ENCODE measurements at places on chromosomes 16 and 17. TPM values are rescaled to one million over a fixed set of nuclear protein-coding genes. Genes with fewer than 3 reads are reported as not detected.

The AHSP gene
- 0.81 TPM for total RNA-seq

DNA sequence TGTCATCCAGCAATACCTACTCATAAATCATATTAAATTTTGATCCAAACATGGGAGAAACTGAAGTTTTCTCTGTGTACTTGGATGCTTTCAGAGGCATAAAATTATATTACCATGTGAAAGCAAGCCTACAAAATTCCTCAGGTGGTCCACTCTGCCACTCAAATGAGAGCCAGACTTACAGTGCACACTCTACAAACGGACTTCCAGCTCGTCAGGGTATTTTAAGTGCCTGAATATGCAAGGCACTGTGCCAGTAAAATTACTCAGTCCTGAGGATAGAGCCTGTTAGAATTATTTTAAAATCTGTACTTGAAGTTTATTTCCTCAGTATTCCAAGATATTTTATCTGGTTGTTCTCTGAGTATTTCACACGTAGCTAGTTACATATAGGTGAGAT lies 54.5 kb downstream of the TENT4B start:
- no peak overlapping the region for H3K27ac ChIP-seq
- H3K4me3 ChIP-seq, result no peak overlapping the region
- H3K36me3 ChIP-seq, result peaks cover 5% of the 10 kb centered on the region

GRCh38 chr16:1194665-1195392 lies 30.2 kb downstream of the TPSG1 start:
- 0 out of 2 replicates have a peak, but pooled peaks cover 4% of the 10 kb centered on the region for H3K4me1 ChIP-seq
- no peak overlapping the region for H3K4me3 ChIP-seq
- H3K27ac ChIP-seq, result no peak overlapping the region
- peak; percentile 71 for DNase-seq

DNA sequence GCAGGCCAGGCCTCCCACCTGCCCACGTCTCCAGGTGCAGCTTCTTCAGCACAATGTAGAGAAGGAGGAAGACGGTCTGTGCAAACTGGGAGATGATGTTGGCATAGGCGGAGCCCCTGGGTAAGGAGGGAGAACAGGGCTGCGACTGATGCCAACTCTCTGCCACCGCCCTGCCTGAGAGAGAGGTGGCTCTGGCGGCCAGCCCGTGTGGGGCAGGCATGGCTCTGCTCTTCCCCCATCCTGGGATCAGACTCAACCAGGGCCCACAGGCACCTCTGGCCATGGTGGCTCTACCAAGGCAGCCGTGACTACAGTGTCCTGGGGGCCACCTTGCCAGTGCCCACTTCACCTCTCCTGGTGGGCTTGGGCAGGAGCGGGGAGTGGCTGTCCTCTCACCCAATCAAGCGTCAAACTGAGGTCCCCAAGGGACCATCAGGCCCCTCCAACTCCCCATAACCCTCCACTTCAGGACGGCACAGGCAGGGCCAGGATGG lies 8.6 kb downstream of the SLC47A2 start:
- no peaks in the 10 kb centered on the region for H3K27me3 ChIP-seq
- peaks cover 26% of the 10 kb centered on the region for H3K4me1 ChIP-seq
- H3K36me3 ChIP-seq, result no peaks in the 10 kb centered on the region
- H3K27ac ChIP-seq, result no peak overlapping the region
- H3K4me3 ChIP-seq, result no peak overlapping the region

DNA sequence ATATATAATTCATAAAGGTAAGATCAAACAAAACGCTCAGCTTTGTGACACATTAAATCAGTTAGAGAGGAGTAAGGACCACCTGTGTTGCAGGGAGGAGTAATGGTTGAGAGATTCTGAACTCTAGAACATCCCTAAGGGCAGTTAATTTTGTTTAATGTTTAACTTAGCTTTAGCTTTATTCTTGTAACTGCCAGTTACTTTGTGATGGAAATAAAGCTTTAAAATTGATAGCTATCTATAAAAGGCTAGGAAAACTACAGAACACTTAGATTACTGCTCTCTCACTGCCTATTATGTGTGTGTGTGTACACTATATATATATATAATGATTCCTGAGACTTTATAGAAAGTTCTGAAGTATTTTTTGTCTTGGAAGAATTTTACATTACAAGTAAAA lies 37.8 kb downstream of the PTRH2 start:
- no peak for DNase-seq
- H3K27ac ChIP-seq, result no peak overlapping the region
- H3K4me3 ChIP-seq, result no peak overlapping the region
- H3K36me3 ChIP-seq, result peaks cover 49% of the 10 kb centered on the region
- no peaks in the 10 kb centered on the region for H3K4me1 ChIP-seq
- no peaks in the 10 kb centered on the region for H3K27me3 ChIP-seq

- peaks cover 24% of the 10 kb centered on the region for H3K36me3 ChIP-seq
- peak overlapping the region; percentile 57 for H3K27ac ChIP-seq
- H3K4me1 ChIP-seq, result peaks cover 24% of the 10 kb centered on the region
- no peaks in the 10 kb centered on the region for H3K27me3 ChIP-seq
Measured at GRCh38 chr16:680967-681745, 946 bp downstream of the STUB1 start.

DNA sequence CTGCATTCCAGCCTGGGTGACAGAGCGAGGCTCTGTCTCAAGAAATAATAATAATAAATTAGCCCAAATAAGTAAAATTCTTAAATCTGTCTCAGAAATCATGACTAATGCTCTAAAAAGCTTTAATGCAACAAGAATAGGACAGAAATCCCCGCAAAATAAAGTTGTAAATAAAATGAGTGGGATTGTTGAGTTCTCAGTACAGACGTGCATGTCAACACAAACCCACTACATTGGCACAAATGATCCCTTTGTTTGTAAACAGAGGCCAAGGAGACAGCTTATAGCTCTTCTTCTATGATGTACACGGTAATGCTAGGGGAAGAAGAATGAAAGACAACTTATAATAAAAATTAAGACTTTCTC lies 6.0 kb downstream of the STAT5B start:
- no peaks in the 10 kb centered on the region for H3K27me3 ChIP-seq
- H3K27ac ChIP-seq, result no peak overlapping the region
- no peak overlapping the region for H3K4me3 ChIP-seq
- H3K36me3 ChIP-seq, result 0 out of 2 replicates have a peak, but pooled peaks cover 5% of the 10 kb centered on the region
